ENCODE measurements at places on chromosomes 11 and 22.

- no peak for DNase-seq
Measured at GRCh38 chr11:63763496-63764339, 4.9 kb downstream of the ZFTA start.

DNA sequence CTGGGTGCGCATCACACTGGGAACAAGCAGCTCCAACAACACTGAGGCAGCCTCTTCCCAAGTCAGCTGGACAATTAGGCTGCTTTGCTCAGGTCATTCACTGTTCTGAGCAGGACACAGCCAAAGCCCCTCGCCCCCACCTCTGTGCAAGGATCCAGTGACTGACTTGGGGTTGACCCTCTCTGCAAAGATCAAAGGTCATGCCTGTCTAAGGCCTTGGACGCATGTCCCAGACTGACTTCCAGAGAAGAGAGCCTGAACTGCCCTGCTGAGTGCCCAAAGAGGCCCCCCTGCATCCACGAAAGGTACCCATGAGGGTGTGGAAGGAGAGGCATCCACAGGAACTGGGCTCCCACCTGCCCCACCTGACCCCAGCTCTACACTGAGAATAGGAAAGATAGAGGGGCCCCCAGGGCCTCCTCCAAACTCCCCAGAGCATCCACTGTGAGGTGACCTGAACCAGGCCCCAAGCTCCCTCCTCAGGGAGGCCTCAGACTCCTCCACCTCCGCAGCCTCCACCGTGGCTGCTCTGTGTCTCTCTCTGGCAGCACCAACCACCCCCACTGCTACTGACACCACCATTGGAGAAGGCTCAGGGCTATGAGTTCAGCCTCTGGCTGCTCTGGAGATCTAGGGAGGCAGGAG, 53.5 kb downstream of the IGLL5 start:
- no peak for DNase-seq

DNA sequence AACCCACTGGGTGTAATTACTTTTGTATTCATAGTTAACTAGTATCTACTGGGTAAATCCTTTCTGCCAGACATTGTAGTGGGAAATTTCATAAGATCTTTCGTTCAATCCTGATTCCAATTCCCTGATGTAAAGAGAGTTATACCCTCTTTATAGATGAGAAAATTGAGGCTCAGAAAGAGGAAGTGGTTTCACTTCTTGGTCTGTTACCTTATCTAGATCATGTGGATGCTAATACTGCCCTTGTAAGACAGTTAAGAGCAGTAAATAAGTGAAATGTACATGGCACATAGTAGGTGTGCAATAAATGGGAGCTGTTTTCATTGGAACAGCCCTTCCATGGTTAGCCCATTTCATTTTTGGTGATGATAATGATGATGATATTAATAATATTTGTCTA, 46.7 kb downstream of the TIMP3 start:
- no peak for DNase-seq

DNA sequence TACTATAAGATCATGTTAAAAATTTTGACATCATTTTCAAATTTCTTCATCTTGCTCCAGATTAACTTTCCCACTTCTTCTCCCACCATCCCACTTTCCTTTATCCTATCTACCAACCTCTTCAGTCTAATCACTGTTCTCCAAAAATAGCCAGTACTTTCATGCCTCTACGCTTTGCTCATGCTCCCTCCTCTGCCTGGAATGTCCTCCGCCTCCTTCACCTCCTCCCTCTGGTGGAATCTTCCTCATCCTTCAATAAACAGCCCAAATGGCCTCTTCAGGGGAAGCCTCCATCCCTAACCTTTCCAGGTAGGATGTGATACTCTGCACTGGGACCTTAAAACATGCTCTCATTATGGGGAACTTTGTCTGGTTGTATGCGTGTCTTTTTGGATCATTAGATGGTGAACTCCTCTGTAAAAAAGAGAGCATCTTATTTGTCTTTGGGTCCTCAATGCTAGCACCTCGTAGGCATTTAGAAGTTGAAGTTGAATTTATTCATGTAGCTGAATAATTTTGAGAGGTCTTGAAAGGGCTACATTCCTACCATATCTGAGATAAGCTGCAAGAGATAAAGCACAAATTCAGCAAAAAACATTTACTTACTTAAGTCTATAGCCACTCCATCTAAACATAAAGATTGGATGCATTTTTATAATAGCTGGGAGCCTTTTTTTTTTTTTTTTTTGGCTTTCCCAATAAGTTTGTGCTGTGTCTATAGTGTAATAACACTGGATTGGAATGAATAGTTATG, 8.0 kb upstream of the CSRP3 start:
- no peak for DNase-seq

DNA sequence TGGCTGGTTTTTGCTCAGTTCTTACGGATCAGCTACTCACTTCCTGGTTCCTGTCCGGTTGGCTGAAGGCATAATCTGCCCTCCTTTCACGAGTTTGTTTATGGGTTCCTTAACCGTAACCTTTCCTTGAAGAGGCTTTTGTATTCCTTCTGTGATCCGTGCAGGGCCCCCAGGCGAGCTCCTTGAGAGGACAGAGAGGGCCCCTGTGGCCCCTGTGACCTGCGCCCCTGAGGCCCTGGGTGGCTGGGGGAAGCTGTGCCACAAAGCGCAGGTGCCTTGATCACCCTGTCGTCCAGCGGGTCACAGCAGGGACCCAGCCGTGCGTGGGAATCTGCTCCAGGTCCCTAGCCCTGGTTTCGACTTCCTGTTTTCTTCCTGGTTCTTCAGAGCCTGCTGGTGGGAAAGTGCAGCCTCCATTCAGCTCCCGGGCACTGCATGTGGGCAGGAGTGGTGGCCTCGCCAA, 27.8 kb upstream of the FADD start:
- DNase-seq, result no peak

DNA sequence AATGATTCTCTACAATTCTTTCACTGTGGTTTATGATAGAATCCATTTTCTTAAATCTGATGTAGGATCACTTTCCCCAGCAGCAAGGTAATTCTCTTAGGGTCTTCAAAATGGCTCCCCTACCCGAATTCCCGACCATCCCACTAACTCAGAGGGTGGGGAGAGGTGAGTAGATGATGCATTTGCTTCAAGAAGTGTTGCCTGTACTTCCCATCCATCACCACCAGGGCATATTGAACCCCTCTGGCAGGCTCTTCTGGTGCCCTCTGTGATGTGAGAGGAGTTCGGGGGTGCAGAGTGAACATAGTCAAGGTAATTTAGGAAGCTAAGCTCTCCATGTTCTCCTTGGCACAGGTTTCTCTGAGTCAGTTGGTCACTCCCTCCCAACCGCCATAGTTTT, 52.3 kb downstream of the ZNRF3 start:
- no peak for DNase-seq

DNA sequence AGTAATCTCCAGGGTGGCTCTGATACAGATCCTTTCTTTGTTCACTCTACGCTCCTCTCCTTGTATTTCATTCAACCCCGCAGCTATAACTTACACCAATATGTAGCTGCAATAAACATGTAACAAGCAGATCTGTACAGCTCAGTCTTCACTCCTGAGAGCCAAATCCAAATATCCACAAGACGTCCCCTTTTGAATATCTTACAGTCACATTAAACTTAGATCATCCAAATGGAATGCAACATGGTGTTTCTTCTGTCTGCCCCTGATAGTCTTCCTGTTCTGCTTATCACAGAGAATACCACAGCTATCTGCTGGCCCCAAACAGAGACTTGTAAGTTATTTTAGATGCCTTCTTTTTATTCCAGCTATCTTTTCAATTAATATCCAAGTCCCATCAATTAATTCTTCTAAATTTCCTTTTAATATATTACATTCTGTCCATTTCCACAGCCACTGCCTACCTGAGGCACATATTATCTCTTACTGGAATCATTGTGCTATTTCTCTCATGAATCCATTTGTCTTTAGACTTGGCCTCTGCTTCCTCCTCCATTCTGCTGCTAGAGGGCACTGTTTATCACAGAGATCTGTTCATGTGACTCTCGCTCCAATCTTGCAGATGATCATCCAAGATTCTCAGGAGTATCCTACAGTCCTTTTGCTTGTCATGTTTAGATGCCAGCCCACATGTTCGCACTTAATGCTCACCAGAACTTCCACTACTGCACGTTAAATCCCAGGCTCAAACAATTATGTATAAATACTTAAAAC, 908.6 kb downstream of the NTM start:
- DNase-seq, result no peak

DNA sequence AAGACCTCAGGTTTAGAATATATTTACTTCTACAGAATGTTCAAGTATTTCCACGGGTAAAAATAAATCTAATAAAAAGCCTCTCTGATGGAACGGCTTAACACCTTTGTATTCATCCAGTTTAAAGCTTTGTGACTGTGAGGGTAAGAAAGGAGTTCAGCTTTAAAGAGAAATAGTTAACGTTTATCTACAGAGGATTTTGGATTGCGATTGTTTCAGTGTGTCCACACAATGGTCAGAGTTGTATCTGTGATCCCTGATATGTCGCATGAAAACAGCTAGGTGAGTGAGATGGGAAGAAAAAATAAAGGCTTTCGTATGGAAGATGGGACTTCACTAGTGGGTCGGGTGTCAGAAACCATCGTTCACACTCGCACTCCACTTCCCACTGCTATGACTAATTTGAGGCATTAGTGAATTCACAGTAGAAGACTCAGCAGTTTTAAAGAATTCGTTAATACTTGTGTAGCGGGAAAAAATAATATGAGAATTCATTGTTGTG, 1.6 kb downstream of the APLP2 start:
- DNase-seq, result no peak

GRCh38 chr22:30279046-30279788, 10.1 kb downstream of the CASTOR1 start:
- no peak for DNase-seq

DNA sequence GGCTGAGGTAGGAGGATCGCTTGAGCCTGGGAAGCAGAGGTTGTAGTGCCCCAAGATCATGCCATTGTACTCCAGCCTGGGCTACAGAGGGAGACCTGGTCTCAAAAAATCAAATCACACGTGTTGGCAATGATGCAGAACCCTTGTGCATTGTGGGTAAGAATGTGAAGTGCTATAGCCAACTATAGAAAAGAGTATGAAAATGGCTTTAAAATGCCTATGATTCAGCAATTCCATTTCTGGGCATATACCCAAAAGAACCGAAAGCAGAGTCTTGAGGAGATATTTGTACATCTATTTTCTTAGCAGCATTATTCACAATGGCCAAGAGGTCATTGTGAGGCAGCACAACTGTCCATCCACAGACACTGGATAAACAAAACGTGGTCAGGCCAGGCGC, 2.6 kb upstream of the FADS3 start:
- no peak for DNase-seq

- DNase-seq, result no peak
Measured at GRCh38 chr22:31271485-31271884, 20.8 kb downstream of the PIK3IP1 start.

DNA sequence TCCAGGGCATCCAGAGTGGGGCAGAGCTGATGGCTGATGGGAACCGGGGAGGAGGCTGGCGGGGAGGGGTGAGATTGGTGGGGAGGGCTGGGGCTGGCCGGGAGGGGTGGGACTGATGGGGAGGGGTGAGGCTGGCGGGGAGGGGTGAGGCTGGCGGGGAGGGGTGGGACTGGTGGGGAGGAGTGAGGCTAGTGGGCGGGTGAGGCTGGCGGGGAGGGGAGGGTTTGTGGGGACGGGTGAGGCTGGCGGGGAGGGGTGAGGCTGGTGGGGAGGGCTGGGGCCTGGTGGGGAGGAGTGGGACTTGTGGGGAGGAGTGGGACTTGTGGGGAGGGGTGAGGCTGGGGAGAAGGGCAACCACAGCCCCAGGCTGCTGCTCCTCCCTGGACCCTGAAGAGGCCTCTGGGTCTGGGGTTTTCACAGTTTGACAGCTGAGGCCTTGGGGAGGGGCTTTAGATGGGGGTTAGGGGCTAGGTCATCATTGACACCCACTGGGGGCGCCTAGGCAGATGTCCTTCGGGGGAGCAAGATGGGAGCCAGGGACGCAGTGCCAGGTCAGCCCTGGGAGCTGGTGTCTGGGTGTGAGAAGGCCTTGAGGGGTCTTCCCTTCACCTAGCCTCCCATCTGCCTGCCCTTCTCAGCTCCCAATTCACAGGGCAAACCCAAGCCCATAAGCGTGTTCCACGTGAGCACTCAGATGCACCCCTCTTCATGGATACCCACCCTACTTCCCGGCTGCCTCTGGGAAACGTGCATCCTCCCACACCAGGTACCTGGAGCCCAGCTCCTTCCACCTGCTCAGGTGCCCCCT, 26.7 kb downstream of the PARVG start:
- DNase-seq, result no peak

DNA sequence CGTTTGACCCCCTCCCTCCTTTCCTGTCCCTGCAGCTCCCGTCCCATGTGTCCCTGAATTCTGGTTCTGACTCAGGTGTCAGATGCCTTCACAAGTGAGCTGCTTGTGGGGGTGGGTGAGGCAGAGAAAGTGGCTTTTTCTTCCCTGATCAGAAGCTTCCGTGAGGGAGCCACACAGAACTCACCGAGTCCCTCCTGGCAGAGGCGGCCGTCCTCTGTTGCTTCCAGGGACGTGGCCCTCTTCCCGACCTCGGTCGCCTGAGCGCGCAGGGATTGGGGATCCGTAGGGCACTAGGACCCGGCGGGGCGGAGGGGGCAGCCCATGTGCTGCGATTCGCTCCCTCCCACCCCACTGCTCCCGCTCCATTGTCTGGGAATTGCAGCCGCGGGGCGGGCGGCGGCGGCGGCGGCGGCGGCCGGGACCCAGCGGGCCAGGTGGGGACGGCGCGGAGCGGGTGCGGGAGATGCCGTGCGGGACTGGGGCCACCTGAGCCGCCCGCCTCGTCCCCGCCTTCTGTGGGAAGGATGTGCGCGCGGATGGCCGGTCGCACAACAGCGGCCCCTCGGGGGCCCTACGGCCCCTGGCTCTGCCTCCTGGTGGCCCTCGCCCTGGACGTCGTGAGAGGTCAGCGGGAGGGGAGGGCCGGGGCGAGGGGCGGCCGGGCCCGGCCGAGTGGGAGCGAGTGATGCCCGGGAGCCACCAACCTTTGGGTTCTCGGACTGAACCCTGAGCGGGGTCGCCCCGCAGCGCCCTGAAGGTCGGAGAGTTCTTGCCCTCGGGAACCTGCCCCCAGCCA, at the start of gene TMEM132A:
TSS of gene TMEM132A (plus strand) at position 351 of the 796 bp plus-strand sequence. CDS start at position 525, 174 bp downstream.
- no peak for DNase-seq

DNA sequence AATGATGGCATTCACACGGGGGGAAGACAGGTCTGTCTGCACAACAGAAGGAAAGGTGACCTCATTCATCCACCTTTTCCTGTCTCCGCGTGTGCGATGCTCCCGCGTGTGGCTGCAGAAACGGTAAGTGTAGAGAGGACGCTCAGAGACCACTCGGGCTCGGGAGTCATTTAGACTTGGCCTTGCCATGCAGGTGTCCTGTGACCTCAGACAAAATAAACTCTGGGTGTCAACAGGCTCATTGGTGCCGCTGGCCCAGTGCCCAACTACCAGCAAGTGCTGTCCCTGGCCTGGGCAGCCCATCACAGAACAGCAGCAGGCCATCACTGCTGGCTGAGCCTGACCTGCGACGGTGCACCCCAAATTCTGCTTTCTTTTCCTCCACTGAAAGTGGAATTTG, 48.1 kb upstream of the ARFGAP3 start:
- no peak for DNase-seq

Measured in stimulated activated CD4-positive, alpha-beta T cell treated with anti-CD3 and anti-CD28 coated beads, Interleukin-12 subunit alpha, Interleukin-12 subunit beta, amount 100 ng/mL, for 24 hours (primary cell).